Thyroid gland (tissue), 4 donors: ENCODE measurements at places on chromosomes 12 and 14. TPM values are rescaled to one million over a fixed set of nuclear protein-coding genes. Genes with fewer than 3 reads are reported as not detected.

- peak; percentile 70 for DNase-seq
These were observed 133.6 kb upstream of the NCOR2 start for GRCh38 chr12:124700810-124701592.

- no peak for DNase-seq
These were observed 11.5 kb downstream of the SLC38A2 start for GRCh38 chr12:46360908-46361666.

- no peak for DNase-seq
These were observed 559.9 kb downstream of the TRHDE start for GRCh38 chr12:72832024-72832423.

DNA sequence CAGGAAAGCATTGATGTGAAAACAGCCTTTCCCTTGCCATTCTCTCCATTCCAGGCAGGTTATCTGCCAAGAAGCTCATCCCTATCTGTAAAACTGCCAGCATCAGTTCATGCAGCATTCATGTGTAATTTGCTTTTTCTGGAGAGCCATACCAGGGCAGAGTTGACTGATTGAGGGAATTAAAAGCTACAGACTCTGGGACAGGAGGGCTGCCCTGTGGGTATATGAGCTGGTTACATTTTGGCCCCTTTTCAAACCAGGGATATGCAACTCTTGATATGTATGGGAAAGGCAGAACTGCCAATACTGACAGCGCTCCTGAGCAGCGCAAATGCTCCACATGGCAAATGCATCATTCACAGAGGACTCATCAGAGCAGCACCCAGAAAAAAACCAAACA is 53.7 kb downstream of the SYT1 start:
- no peak for DNase-seq

- DNase-seq: no peak
These were observed 285.5 kb downstream of the KCNH5 start for GRCh38 chr14:62759796-62760195.

- peak; percentile 37 for DNase-seq
These were observed 170.7 kb downstream of the ESRRB start for GRCh38 chr14:76546426-76547221.

GRCh38 chr12:76927170-76927784 is 48.5 kb upstream of the CSRP2 start:
- DNase-seq: peak; percentile 18

RFX4 gene
- total RNA-seq: not detected

RNU4-1 gene
- under 0.01 TPM for total RNA-seq

PHC1 gene
- total RNA-seq: 66.0 TPM

PTGER2 gene
- total RNA-seq: 1.5 TPM

BLTP3B gene
- total RNA-seq: 40.6 TPM

GPR162 gene
- total RNA-seq: 0.34 TPM

AMN gene
- 18.8 TPM for total RNA-seq

RPGRIP1 gene
- total RNA-seq: not detected
